ENCODE measurements at places on chromosomes 12 and 14. TPM values are rescaled to one million over a fixed set of nuclear protein-coding genes. Genes with fewer than 3 reads are reported as not detected.

- no peak for DNase-seq
Observed at GRCh38 chr14:34643361-34643760, 13.4 kb upstream of the SNX6 start.

DNA sequence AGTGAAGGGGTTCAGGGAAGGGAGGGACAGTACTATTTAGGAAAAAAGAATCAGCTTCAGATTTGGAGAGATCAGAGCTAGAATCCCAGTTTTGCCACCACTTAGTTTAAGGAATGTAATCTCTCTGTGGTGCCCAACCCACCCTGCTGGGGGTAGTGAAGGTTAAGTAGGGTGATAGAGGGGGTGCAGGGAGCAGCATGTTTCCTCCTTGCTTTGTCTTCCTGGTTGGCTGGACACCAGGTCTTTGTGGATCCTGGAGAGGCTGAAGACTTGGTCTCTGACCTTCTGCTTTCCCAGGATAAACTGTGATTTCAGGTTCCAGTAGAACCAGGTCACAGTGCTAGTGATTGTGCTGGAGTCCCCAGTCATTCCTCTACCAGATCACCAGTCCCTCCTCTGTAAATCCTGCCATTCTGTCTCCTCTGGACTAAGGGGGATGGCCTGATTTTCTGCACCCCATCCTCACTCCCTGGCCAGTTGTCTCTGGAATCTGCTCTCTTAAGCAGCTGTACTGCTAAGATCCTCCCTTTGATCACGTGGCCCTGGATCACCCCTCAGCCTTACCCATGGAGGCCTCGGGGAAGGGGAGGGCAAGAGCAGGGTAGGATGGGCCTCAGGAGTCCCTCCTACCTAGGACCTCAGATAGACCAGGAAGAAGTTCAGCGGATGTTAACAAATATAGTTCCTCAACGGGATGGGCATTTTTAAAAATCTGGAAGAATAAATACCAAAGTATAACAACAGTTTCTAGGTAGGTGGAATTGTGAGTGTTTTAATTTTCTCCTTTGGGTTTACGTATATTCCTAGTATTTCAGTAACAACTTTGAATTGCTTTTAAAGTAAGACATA, 3.1 kb downstream of the MAP3K12 start:
- no peak for DNase-seq

GRCh38 chr12:111720457-111720856, 34.6 kb downstream of the ACAD10 start:
- DNase-seq = no peak

DNA sequence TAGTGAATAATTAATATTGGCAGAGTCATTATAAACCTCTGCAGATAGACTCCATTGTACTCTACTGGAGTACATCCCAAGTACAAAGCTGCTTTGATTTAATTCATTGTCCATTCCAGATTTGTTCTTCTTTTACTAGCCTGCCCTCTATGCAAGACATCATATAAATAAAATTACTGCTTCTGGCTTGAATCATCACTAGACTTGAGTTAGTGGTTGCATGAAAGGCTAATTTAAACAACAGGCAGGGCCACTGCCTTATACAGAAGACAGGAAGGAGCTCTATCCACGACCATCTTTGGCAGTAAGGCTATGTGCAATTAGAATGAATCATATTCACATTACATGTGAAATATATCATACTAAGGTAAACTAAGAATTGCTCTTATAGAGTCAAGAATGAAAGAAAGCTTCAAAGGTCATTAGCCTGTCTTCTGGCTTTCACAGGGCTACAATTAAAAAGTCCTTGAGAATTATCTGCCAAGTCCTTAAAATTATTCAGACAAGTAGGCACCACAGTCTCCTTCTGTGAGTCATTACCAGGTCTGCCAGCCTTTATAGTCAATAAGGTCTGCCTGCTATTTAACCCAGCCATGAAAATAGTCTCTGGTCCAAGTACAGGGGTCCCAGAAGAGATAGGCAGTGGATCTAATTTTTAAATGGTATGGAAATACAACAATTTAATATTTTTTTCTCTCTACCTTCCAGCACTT, 631.8 kb downstream of the TMTC2 start:
- no peak for DNase-seq

DNA sequence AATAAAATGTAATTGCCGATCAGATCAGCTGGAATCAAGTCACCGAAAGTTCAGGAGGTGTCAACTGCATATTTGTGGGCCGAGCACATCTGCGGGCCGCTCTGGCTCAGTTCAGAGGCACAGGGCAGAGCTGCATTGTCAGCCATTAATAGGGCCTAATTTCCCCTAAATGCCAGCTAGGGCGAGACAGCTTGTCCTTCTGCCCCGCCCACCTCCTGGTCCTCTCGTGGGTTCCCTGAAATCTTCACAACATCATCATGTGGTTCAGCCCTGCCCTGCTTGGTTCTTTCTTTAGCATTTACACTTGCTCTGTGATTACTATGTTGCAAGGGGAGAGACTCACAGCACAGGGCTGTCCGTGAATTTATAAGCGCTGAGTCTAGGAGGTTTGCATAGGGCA, 148.9 kb downstream of the CHST11 start:
- DNase-seq = no peak

SLC25A47 gene
- not detected for total RNA-seq

DNA sequence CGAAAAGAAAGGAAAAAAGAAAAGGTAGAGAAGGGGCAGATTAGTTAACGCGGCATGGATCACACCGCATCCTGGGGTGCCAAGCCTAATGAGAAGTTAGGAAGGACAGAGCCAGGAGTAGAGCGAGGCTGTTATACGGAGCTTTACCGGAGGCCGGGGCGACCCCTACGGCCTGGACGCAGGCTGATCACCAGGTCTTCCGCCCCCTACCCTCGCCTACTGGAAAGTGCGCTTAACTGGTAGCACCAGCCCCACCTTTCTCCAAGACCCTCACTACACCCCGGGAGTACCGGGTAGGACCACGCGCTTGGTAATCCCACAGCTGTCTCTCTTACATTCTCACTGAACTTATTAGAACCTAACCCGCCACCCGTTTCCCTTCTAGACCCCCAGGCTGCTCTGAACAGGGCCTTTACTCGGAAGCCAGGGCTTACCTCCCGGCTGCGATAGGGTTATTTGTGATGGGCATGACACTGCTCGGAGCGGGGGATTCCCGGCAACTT, 33.8 kb downstream of the WBP11 start:
- DNase-seq = no peak

DNA sequence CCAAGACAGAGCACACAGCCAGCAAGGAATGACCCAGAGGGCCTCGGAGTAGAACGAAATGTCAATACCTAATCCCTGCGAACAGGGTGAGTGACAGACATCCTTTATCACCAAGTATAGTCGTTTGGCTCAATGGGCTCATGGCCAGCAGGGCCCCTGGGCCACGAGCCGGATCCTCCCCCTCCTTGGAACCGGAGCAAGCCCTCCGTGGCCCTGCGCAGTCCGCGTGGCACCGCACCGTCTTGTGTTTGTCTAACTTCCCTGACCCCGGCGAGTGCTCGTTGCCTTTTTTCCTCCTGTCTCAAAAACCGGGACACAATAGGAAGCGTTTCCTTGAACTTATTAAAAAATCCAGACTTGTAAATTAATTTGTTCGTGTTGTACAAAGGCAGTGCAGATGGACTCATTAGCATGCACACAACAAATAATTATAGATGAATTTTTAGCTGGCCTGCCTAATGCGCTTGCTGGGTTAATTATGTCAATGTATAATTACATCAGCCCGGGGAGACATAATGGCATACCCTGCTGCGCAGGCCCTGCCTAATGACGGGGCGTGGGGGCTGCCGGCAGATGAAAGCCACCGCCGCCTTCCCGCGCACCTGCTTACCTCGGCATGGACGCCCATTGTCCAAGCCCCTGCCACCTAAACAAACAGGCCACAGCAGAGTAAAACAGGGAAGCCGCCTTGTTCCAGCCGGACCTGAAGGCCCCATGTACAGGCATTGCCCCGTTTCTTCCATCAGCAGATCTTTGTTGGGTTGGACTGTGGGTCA, 81.6 kb downstream of the PHETA1 start:
- no peak for DNase-seq

CD163 gene
- 72.5 TPM for total RNA-seq

DNA sequence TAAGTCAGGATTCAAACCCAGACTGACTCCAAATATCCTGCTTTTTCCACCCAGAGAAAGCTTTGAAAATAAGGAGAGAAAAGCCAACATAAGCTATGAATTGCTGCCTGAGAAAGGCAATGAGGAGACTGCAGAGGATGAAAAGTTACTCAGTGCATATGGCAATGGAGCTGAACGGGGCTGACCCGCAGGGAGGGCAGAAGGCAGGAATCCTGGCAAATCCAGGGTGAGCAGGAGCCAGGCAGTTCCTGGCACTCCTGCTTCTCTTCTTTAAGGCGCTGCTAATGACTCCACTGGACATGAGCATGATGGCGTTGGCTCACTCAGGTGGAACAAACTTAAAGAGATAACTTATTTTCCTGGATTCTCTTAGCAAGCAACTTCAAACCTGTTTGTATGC, 95.2 kb upstream of the TMCC3 start:
- no peak for DNase-seq

- DNase-seq = no peak
Observed at GRCh38 chr14:98694541-98694940, 577.5 kb downstream of the BCL11B start.

DNA sequence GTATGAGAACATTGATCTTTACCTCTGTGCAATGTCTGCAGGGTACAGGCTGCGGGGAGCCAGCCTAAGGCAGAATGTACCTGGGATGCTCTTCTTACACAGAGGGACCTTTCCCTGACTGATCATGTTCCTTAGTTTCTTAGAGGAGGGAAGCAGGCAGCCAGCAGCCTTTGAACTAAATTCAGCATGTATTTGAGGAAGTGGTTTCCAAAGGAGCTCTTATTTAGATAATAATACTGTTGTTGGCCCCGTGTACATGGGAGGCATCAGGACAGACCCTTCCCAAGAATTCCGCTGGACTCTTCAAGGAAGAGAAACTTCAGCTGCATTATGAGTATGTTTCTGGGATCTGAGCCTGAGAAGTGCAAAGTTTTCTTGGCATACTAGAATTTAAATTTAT, 98.8 kb downstream of the CCDC92 start:
- DNase-seq = no peak

MYF6 gene
- not detected for total RNA-seq

- DNase-seq = no peak
Observed at GRCh38 chr12:124545508-124546418, 21.6 kb downstream of the NCOR2 start.

Data from Peyer's patch (tissue), 4 donors.